Right kidney (tissue), 9 donors: ENCODE measurements at places on chromosomes 4 and X.

DNA sequence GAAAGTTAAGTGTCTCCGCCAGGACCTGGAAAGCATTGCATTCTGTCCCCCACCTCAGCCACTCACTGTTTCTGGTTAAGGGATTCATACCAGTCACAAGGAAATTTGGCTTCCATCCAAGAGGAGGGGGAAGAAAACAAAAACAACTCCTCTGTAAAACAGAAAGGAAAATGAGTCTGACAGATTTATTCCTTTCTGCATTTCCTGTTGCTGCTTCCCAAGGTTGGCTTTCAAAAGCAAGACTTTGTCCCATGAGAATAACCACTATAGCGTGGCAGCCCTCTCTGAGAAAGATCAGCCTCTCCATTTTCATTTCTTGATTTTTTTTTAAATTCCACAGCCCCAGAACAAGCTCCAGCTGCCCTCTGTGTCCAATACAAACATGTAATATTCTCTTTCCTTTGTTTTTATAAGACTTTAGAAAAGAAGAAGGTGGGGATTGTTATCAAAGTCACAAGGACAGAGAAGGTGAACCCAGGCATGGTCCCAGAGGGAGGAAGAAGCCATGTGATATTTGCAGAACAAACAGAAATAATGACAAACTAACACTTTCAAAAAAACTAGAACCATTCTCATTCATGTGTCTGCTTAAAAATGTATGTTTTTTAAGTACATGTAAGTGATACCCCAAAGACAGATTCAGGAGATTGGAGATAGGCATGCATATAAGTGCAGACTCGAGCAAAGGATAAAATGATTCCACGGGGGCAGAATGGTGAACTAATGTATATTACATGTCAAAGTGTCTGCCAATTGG lies 90.7 kb upstream of the DCLK2 start:
- DNase-seq = peak; percentile 50

DNA sequence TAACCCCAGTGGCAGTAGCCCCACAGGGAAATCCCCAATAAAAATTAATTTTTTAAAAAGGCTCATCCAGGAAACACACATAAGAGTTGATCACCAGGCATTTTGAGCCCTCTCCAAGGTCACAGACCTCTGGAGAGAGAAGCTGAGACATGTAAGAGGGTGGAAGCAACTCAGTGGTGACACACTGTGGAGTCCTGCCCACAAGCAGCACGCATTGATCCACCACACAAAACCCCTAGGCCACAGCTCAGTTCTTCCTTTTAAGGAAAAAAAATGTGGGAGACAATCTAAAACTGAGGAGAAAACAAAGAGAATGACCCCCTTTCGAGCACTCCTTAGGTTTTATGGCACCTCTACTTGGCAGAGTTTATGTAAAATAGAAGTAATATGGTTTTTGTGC lies 71.7 kb upstream of the S100G start:
- no peak for DNase-seq

DNA sequence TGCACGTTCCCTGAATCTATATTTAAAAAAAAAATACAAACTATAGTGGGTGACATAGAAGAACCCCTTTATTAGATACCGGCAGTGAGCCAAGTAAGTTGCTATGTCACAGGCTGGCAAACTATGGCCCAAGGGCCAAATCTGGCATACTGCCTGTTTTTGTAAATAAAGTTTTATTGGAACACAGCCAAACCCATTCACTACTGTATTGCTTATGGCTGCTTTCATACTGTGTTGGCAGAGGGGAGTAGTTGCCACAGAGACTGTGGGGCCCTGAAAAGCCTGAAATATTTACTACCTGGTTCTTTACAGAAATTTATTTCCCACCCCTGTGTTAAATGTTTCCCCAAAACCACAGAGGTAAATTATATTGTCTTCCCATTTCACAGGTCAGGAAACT lies 71.2 kb upstream of the EGFL6 start:
- DNase-seq = no peak

DNA sequence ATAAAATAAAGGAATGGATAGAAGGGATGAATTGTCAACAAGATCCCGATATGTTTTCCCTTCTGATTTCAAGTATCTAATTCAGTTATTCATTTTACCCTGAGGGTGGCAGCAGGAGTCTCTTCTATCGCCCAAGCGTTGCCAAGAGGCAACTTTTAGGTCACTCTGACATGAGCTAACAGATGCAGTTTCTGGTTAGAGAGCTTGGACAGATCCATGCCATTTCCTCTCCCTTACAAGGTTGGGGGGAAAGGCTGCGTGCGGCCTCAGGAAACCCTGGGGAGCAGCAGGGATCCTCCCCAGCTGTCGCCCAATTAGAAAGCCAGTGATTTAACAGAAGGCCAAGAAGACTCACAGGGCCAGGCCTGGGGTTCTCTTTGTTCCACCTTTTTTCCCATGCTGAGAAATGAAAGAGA lies 35.3 kb upstream of the WAS start:
- no peak for DNase-seq
